Fibroblast of skin of right biceps (primary cell): ENCODE measurements at places on chromosomes 4 and X.

- no peak for DNase-seq
Measured at GRCh38 chrX:80550722-80551121, 130.5 kb downstream of the TENT5D start.

GRCh38 chr4:104494822-104495559, at the start of gene CXXC4:
TSS of gene CXXC4 (minus strand) at chr4:104494894. CDS start at chr4:104491802, 3,092 bp downstream.
- peak; percentile 68 for DNase-seq

DNA sequence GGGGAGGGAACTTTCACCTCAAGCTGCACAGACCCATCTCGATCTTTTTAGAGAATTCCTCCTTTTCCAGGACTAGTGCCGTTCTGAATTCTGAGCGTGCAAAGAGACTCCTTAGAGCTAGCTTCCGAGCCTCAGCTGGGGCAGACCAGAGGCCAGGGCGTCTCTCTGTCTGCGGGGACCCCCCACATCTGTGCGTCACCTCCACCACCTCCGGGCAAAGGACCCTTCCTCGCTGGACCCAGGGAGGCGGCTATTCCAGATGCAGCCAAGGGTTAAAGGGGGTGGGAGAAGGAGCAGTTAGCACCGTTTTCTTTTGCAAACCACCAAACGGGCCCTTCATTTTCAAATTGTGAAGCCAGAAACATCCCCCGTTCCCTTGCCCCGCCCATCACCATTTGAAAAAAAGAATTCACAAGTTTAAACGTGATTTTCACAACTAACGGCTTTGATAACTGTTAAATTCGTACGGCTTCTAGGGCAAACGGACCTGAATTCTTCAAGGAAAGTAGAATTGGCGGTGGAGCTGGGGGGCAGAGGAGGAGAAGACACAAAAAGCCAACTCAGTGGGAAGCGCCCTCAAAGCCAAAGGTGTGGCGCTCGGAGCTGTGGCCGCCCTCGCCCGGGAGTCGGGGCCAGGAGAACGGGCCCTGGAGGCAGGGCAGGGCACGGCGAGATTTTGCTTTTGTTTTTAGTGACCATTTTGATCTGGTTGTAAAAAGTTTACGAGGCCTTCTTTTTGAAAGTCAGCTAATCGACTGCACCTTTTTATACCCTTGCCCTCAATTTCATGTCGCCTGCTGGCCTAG, 3.3 kb upstream of the PDGFRA start:
- peak; percentile 62 for DNase-seq

DNA sequence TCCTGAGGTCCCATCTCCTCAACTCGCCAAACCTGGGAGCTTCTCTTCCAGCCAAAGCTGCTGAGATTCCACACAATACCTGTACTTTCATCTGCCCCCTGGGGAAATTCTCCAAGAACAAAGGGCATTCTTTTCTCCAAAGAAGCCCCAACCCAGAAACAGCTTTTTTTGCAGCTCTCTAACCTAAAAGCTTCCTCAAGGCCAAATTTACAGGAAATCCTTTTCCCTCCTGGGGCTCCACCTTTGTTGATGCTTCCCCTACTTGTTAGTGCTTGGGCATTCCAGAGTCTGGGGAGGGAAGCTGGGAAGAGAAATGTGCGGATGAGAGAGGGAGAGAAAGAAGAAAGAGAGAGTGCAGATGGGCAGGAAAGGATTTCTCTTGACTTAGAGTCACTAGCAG, 24.3 kb downstream of the ZBTB33 start:
- DNase-seq: no peak

DNA sequence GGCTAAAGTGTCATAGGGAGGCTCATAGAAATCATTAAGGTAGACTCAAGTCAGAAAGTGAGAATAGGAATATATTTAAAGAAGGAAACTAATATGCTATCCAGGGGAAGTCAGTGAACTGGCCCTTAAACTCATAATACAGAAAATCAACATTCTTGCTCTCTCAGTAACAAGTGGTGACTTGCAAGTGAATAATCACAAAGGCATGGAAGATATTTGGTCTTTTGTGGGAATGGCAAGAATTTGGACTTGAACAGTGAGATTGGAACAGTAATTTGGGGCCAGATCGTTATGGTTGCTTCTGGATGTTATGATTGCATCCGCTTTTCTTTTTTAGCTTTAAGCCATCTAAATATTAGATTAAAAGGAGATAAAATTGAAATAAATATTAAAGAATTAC, 103.8 kb downstream of the TBC1D19 start:
- DNase-seq: peak; percentile 90

DNA sequence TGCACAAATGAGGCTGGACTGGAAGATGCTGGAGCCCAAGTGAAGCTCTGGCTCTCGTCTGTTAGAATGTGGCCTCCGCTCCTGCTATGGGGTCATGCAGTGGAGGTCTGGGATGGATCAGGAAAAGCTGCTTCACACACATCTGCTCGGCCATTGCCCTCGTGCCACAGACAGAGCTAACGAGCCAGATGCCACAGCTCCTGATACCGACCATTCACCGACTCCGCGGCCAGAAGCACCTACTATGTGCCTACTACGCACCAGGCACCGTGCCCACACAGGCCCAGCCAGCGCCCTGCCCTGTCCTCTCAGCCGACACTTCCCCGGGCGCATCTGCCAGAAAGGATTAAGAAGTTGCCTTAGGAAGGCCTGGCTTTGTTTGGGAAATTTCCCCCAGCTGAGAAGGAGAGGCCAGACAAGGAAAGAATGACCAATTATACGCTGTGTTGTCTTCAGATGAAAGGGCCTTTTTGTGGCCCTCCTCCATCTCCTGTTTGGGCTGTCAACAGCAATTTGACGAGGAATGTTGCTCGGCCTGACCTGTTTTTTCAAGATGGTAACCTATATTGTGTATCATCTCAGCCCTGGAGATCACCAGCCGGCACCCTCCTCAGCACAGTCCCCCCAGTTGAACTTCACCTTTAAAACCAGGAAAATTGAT, 34.3 kb downstream of the HMX1 start:
- no peak for DNase-seq

GRCh38 chrX:151763711-151764110, 29.2 kb downstream of the CNGA2 start:
- no peak for DNase-seq

DNA sequence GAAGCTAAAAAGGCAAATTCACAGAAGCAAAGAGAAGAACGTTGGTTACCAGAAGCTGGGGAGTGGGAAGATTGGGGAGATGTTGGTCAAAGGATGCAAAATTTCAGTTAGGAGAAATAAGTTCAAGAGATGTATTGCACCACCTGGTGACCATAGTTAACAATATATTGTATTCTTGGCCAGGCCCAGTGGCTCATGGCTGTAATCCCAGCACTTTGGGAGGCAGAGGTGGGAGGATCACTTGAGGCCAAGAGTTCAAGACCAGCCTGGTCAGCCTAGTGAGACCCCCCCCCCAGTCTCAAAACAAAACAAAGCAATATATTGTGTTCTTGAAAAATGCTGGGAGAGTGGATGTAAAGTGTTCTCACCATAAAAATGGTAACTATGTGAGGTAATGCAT, 67.9 kb downstream of the TAB3 start:
- DNase-seq: no peak

DNA sequence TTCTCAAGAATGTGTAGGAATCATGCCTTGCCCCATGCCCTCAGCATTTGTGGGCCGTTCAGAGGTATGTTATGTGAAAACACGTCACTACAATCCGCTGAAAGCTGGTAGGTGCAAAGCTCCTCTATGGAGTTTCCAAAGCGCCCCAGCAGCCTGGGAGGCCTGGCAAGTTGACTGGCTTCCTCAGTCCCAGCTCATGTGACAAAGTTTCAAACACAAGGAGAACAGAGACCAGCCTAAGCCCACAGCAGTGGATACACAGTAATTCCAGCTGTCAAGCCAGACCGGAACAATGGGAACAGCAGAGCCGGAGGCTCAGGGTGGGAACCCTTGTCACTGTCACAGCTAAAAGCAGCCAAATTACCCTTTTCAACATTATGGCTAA, 33.5 kb downstream of the NAT8L start:
- no peak for DNase-seq

DNA sequence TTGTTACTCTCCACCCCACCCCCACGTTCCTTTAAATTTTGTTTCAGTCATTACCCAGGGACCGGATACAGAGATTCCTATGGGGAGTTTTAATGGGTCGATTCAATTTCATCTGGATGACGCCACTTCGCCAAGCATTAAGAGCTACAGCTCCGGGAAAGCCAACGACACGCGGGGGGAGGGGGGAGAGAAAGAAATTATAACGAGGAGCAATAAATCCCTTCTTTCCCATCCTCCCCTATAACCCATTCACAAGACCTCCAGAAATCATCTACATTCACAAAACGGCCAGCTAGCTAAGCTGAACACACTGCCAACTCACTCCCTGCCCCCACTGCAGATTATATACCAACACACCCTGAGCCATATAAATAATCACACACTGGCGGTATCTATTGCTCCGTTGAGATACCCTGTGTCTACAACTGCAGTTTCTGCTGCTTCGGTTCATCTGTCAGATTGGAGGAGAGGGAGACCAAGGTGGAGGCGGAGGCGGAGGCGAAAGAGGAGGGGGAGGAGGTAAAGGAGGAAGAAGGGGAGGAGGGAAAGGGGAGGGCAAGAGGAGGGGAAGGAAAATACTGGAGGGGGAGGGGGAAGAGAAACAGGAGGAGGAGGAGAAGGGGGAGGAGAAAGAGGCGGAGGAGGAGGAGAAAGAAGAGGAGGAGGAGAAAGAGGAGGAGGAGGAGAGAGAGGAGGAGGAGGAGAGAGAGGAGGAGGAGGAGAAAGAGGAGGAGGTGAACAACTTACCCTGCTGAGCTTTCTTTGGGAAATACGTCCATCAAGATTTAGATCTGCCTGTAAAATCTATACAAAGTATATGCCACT, 113.9 kb upstream of the VAMP7 start:
- peak; percentile 91 for DNase-seq

DNA sequence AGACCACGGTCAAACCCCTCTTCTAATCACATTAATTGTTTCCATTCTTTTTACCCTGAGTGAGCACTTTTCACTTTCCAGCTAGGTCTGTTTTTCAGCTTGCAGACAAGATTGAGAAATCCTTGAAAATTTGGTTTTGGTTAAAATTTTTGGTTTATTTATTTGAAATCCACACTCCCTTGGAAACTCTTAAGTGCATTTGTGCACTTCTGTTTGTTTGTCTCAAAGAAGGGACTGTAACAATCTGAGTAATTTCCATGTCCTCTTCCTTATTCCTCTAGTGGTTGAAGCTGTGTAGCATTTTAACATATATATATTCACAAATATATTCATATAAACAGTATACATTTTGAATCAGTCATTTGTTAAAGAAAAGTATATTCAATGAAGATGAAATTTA, 333.3 kb downstream of the ANK2 start:
- no peak for DNase-seq

DNA sequence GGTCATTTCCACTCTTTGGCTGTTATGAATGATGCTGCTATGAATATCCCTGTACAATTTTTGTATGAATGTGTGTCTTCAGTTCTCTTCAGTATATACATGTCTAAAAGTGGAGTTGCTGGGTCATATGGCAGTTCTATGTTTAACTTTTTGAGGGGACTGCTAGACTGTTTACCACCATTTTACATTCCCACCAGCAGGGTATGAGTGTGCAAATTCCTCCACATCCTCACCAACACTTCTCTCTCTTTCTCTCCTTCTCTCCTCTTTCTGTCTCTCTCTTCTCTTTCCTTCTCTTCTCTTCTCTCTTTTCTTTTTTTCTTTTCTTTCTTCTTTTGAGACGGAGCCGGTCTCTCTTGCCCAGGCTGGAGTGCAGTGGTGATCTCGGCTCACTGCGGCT, 7.8 kb downstream of the WWC2 start:
- peak; percentile 47 for DNase-seq

GRCh38 chrX:964831-965416, 247.5 kb downstream of the CRLF2 start:
- no peak for DNase-seq

DNA sequence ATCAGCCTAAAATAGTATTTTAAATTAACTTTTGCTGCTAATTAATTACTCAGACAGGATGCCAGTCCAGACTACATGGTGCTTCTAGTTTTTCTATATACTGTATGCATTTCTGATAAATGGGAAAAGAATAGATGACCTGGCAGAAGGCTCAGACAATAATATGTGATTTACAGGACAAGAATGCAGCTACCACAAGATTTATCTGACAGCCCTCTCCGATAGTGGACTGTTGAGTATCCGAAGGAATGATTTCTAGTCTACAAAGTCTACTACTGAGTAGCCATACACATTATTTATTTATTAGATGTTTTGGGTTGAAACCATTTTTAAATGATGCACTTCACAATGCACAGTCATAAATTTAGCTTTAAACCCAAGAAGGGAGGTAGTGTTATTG, 212.8 kb downstream of the MAB21L2 start:
- peak; percentile 22 for DNase-seq

DNA sequence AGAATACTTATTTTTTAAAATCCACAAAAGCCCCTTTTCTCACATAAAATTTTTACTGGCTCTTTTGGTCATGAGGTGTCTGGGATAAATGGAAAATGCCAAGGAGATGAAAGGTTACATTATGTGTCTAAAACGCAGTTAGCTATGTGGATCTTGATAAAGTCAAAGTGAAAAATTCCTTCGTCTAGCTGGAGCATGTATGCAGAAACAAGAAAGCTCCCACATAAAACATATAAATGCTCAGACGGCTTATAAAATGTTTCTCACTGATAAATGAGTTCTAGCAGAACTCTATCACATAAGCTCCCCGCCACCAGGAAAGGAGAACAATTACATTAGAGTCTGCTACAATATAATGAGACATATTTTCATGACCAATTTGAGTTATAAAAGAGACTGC, 83.8 kb downstream of the TBC1D9 start:
- DNase-seq: no peak

DNA sequence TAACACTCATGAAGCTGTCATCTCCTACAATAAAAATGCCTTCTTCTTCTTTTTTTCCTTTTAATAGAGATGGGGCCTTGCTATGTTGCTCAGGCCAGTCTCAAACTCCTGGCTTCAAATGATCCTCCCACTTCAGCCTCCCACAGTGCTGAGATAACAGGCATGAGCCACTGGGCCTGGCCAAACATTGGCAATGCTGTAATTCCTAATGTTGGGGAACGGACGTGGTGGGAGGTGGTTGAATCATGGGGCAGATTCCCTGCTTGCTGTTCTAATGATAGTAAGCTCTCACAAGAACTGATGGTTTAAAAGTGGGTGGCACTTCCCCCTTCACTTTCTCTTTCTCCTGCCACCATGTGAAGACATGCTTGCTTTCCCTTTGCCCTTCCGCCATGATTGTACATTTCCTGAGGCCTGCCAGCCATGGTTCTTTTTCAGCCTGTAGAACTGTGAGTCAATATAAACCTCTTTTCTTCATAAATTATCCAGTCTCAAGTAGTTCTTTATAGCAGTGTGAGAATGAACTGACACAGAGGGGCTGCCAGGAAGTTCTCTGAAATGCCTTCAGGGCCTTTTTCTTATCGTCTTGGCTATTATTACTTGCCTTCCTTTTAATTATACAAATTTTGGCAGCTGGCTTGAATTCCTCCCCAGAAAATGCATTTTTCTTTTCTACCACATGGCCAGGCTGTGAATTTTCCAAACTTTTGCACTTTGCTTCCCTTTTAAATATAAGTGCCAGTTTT, 93.0 kb downstream of the CENPC start:
- no peak for DNase-seq

DNA sequence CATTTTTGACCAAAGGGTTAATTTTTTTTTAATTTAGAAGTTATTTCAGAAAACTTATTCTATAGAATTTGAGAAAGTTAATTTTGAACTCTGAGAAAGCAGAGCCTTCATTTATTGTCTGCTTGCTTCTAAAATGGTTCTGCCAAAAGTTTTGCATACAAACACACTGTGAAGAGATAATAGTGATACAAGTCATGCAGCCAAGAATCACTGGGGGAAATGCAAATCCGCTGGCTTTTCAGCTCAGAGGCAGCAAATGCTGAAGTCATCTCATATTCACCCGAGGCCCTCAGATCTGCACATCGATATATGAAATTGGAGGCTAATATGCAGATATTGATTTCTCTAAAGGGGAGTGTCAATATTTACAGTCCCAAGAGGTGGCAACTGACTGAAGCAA, 186.2 kb downstream of the KIT start:
- DNase-seq: no peak
